ENCODE measurements at places on chromosomes 2 and 18. TPM values are rescaled to one million over a fixed set of nuclear protein-coding genes. Genes with fewer than 3 reads are reported as not detected.

Gene NT5C1B
- not detected for total RNA-seq

Gene LINC00305
- total RNA-seq = not detected

Gene EVA1A
- total RNA-seq = 0.71 TPM

Gene KCNIP3
- total RNA-seq = 3.8 TPM

Gene SPRED2
- 48.7 TPM for total RNA-seq

Gene DTNB
- 15.6 TPM for total RNA-seq

Gene HDAC4
- 44.9 TPM for total RNA-seq

Gene ABCB11
- 0.06 TPM for total RNA-seq

Gene CDH20
- total RNA-seq = 0.74 TPM

Gene COA5
- total RNA-seq = 18.0 TPM

Data from mesenteric fat pad (tissue), 1 donor.